ENCODE measurements at places on chromosomes 11 and 22.

DNA sequence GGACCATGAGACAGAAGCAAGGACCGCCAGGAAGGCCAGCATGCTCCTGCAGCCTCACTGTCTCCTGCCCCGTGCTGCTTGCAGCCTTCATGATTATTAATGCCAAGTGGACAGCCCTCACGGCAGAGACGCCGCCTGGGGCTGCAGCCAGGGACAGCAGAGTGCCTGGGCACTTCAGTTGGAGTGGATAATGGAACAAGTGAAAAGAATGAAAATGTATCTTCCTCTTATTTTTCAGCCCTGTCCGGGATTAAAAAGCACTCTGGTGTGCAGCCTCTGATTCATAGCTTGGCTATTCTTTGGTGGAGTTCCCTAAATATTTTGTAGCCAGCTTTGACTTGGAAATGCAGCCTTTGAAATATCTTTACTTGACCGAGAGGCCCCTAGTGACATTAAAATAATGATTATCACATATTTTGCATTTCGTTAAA is 1404.2 kb downstream of the BRD1 start:
- no peak for DNase-seq

DNA sequence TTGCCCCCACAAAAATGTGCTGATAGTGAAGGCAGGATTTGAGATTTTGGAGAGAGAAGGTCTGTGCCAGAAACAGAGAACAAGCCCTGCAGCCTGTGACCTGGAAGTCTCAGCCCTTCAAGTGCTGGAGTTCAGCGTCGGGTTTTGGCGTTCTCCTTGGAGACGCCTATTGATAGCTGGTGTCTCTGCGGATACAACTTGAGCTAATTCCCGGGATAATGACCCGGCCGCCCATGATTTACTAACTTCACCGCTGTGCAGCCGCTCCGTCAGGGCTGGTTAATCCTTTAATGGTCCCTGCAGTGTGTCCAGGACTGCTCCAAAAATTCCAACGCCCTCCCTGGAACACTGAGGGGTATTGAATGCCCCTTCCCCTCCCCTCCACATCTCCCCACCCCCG is 76.6 kb downstream of the WT1 start:
- DNase-seq = no peak

- no peak for DNase-seq
Measured at GRCh38 chr11:111982541-111983186, 42.5 kb upstream of the DLAT start.

DNA sequence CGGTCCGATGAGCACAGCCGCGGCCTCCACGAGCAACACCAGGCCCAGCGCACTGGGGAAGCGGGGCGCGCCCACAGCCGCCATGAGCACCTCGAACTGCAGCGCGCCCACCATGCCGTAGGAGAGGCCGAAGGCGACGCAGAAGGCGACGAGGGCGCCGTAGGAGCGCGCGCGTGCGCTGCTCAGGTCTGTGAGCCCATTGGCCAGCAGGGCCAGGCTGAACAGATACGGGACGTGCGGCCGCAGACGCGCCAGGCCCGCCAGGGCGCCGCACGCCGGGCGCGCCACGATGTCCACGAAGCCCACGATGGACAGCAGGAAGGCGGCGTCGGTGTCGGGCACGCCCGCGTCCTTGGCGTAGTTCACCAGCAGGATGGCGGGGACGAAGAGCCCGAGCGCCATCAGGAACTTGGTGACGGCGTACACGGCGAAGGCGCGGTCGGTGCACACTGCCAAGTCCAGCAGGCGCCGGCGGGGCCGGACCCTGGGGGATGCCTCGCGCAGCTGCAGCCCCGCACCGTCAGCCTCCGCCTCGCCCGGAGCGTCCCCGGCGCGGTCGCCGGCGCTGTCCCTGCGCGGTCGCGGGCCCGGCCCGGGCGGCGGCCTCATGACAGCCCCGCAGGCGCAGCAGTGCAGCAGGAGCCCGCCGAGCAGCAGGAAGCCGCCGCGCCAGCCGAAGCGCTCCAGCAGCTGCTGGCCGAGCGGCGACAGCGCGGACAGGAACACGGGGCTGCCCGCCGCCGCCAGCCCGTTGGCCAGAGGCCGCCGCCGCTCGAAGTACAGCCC is 2.9 kb downstream of the SLC16A8 start:
- DNase-seq = no peak
